GM12864 (cell line): ENCODE measurements at places on chromosomes 3 and 15.

DNA sequence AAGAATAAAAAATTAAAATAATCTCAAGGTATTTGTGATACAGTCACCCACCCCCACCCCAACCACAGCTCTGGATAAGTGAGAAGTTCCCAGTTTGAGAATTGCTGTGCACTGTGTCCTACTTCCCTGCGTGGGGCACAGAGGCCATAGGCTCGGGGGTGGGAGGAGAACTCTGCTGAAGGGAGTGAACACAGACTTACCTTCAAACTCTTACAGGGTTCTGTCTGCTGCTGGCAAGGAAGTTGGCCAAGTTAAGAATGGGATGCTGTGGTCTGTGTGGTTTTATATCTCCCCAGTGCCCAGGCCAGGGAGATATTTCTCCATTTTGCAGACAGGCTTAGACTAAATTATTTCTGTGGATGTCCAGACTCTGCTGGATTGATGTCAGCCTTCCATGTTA is 37.6 kb downstream of the SPTSSB start:
- no peak for DNase-seq

- DNase-seq, result no peak
Observed at GRCh38 chr3:108334701-108335100, 38.4 kb downstream of the HHLA2 start.

- DNase-seq, result no peak
Observed at GRCh38 chr3:133384331-133385027, 15.4 kb upstream of the BFSP2 start.

DNA sequence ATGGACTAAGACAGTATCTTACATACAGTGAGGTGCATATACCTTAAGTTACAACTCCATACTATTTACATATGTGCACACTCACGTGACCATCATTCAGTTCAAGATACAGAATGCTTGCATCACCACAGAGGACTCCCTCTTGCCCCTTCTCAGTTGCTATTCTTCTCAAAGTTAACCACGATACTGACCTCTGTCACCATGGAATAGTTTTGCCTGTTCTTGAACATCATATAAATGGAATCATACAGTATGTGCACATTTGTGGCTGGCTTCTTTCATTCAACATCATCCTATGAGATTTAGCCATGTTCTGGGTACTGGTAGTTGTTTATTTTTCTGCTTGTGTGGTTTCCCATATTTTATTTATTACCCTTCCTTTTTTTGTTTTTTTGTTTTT is 10.4 kb upstream of the ZSCAN2 start:
- no peak for DNase-seq

DNA sequence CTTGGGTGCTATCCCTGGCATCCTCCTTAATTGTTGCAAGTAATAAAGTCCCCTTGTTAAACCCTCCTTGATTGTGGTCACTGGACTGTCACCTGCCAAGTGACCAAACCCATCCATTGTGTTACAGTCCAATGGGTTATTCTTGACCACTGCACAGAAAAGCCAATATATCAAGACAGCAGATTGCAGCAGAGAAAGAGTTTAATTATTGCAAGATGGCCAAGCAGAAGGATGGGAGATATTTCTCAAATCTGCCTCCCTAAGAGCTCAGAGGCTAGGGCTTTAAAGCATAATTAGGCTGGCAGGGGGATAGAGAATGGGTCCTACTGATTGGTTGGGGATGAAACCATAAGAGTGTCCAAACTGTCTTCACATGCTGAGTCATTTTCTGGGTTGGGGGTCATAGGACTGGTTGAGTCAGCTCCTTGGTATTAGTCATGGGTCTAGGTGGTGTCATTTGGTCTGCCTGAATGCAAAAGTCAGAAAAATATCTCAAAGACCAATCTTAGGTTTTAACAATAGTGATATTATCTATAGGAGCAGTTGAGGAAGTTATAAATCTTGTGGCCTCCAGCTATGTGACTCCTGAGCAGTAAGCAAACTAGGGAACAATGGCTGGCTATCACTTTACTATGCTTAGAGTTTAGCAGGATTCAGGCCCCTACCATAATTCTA is 19.1 kb upstream of the XYLB start:
- no peak for DNase-seq

- DNase-seq, result no peak
Observed at GRCh38 chr15:35519541-35520149, 26.3 kb downstream of the DPH6 start.

- no peak for DNase-seq
Observed at GRCh38 chr3:150079029-150079739, 108.5 kb upstream of the PFN2 start.

GRCh38 chr3:36697229-36698001 is 66.9 kb downstream of the DCLK3 start:
- no peak for DNase-seq

DNA sequence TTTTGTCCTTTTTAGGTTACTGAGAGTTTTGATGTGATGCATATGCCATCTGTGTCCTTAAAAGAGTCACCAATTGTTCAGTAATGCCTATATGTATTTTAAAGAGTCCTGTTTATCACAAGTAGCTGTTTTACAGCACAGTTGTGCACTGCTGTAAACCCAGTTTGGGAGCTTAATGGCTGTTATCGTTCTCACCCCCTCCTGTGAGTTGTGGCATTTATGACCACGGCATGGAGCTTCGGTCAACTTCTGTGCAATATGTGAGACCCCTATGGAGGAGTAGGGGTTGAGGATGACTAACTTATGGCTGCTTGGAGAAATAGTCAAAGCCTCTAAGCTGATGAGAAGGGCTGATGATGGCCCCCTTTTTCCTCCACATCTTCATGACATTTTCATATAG is 67.2 kb downstream of the ARHGEF26 start:
- DNase-seq, result no peak

GRCh38 chr3:81734742-81735141 is 26.7 kb downstream of the GBE1 start:
- no peak for DNase-seq

- no peak for DNase-seq
Observed at GRCh38 chr3:113276751-113277080, 65.4 kb downstream of the BOC start.

- no peak for DNase-seq
Observed at GRCh38 chr3:178275311-178275710, 260.9 kb upstream of the KCNMB2 start.

DNA sequence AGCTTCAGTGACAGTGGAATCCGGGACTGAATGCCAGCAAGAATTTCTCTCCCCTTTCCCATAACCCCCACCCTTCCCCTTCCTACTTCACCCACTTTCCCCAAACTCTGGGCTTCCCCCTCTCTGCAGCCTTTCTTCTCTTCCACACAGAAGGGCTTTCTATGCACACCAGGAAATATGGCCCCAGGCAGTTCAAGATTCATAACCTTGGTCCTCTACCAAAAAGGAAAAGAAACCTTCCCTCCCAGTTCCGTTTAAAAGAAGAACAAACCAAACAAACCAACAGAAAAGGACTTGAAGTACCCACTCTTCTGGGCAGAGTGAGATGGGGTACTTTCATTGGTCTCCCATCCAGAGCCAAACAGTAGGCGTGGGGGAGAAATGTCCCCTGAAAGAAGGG is 68.8 kb upstream of the ABHD2 start:
- DNase-seq, result no peak

GRCh38 chr3:51024765-51025632 is 350.3 kb downstream of the DOCK3 start:
- DNase-seq, result peak; percentile 15

- DNase-seq, result no peak
Observed at GRCh38 chr15:77819851-77820728, 187.4 kb upstream of the LINGO1 start.

DNA sequence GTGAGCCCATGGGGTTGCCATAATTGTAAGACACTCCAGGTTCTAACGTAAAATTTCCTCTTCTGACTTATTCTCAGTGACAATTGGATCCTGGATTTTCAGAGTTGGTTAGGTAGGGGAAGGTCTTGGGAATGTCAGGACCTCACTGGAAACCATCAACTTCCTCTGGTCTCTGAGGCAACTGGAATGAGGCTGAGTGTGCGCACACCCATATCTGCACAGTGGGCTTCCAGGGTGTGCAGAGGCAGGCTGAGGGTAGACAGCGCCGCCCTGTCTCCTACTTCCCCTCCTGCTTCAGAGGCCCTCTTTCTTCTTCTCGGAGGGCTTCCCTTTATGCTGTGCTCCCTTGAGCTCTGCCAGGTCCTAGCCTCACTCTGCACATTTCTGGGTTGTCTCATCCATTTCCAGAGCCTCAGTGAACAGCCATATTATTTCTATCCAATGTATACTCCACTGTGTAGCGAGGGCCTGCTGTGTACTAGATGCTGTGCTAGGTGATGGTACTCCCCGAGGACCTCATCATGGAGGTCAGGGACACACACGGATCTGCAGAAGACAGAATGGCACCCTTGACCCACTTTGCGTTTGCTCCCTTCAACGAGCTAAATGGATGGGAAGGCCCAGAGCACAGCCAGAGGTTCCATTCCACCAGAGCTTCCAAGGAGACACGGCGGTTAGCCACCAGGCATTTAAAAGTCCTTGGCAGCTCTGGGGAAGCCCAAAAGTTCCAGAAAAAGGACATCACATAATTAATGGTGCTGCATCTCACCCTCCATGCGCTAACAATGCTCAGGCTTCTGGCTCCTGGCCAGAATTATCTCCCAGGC is 18.3 kb downstream of the ACAA1 start:
- DNase-seq, result no peak

- DNase-seq, result no peak
Observed at GRCh38 chr15:90181776-90182175, 19.4 kb upstream of the SEMA4B start.

DNA sequence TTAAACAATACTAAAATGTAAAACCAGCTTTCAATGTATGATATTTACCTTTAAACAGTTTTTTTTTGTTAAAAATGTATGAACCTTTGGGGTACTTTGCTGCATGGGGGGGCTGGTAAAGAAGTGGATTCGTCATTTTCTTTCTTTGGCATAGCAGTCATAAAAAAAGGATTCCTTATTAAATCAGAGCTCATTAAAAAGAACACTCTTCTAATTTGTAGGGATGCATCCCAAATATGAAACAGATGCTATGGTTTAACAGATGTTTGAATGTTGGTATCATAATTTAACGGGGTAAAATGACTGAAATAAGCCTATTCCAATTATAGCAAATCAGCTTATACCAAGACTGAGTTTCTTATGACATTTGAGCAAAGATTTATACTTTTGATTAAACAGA is 234.4 kb downstream of the BBX start:
- no peak for DNase-seq

GRCh38 chr15:95822961-95823360 is 507.5 kb upstream of the NR2F2 start:
- no peak for DNase-seq

DNA sequence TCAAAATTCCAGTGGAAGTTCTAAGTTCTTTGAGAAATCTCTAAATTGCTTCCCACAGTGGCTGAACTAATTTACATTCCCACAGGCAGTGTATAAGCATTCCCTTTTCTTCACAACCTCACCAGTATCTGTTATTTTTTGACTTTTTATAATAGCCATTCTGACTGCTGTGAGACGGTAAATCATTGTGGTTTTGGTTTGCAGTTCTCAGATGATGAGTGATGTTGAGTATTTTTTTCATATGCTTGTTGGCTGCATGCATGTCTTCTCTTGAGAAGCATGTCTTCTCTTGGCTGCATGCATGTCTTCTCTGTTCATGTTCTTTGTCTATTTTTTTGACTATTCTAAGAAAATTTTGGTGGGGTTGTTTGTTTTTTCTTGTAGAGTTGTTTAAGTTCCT is 499.6 kb upstream of the CCDC54 start:
- DNase-seq, result no peak

DNA sequence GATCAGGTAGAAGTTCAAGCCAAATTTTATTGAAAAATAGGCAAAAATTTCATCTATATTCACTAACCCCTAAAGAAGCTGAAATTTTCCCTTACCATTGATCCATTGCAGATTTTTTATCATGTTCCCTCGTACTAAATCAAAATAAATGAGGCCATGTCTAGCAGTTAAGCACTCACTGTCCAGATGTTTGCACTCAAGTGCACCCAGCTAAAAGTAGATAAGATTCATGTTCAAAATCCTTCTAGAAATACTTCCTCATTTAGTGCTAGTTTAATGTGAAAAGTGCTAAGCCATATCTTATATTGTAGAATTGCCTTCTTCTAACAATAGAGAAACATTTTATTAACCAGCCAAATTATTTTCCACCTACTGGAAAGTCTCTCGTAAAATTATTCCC is 164.7 kb upstream of the UBE2E2 start:
- no peak for DNase-seq

GRCh38 chr15:26179906-26180305 is 316.8 kb upstream of the ATP10A start:
- DNase-seq, result no peak

DNA sequence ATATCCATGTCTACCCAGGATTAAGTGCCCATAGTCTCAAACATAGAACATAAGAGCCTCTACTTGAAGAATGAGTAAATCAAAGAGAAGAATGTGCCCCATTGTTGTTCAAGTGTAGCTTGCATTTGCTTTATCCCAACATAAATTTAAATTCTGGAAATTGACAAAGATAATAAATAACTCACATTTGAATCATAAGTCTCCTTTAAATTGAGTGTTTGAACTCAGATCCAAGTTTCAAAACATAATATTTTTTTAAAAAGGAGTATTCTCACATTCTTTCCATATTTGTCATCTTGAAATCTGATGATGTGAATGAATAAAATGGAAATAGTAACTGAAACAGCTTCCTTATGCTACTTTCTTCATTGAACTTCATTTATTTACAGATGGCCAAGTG is 135.2 kb downstream of the MECOM start:
- no peak for DNase-seq

DNA sequence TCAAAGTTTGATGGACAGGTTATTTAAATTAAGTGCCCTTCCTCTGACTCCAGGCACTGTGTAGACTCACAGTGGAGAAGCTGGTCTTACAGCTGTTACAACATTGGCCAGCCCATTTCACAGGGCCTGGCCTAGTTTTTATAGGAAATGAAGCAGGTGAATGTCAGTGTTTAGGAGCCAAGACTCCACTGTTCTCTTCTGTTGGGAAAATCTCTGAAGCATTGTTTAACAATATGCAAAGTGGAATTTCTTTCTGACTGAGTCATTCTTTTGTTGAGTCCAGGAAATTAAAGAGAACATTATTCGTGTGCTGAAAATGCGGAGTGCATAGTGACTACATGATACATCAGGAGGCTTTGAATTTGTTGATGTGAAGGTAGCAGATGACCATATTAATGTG is 64.7 kb downstream of the ARRDC4 start:
- no peak for DNase-seq

- DNase-seq, result no peak
Observed at GRCh38 chr3:195535293-195535692, 7.8 kb downstream of the PPP1R2 start.

DNA sequence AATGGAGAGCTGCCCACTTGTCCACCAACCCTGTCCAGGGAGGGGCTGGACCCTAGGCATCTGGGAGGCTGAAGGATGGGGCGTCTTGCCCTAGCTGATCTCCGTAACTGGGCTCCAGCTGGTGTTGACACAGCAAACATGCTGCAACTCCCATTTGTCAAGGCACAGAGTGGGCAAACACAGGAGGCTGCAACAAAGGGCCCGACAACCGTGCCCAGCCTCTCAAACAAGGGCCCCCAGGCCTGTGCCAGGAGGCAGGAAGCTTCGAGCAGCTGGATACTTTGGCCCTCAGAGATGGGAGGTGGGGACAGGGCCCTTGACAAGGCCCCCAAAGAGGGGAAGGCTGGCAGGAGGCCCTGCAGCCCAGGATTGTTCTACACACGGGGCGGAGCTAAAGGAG is 64.2 kb upstream of the TMEM115 start:
- no peak for DNase-seq
